ENCODE measurements at places on chromosomes 5 and 9. TPM values are rescaled to one million over a fixed set of nuclear protein-coding genes. Genes with fewer than 3 reads are reported as not detected.
A peak's percentile ranks its signal among the peaks of the same experiment; 100 is the strongest.

CCDC171 gene
- total RNA-seq: 5.4 TPM

PAPPA gene
- total RNA-seq: 13.2 TPM

RBM27 gene
- 23.2 TPM for total RNA-seq

LCN9 gene
- not detected for total RNA-seq

ARHGEF28 gene
- total RNA-seq: 18.0 TPM

SHISAL2B gene
- total RNA-seq: not detected

ANKRD31 gene
- total RNA-seq: 0.24 TPM

FOXD4L5 gene
- total RNA-seq: 0.45 TPM

MUSK gene
- 1.7 TPM for total RNA-seq

C6 gene
- total RNA-seq: 1.7 TPM

SLCO6A1 gene
- total RNA-seq: not detected

CCDC183 gene
- total RNA-seq: 0.45 TPM

PCDHGC5 gene
- 2.8 TPM for total RNA-seq

NUTM2F gene
- not detected for total RNA-seq

LPAR1 gene
- total RNA-seq: 125 TPM

CNTNAP3 gene
- total RNA-seq: 9.3 TPM

TMEM174 gene
- not detected for total RNA-seq

GPR151 gene
- total RNA-seq: 0.10 TPM

DNA sequence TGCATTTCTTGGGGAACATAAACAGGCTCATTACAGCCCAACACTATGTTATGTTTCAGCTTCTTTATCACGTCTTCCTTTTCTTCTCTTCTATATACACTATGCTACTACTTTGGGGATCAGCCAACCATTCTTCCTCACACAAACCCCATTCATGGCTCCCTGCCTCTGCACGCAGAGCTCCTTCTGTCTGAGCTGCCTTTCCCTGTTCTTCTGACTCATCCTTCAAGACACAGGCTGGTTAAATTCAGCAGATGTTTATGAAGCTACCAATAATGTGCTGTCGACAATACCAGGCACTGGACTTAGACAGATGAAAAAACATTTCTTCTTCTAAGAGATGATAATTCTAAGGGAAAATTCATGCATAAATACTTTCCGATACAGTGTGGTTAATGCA, 102.5 kb upstream of the TXNDC8 start:
- no peak for DNase-seq

DNA sequence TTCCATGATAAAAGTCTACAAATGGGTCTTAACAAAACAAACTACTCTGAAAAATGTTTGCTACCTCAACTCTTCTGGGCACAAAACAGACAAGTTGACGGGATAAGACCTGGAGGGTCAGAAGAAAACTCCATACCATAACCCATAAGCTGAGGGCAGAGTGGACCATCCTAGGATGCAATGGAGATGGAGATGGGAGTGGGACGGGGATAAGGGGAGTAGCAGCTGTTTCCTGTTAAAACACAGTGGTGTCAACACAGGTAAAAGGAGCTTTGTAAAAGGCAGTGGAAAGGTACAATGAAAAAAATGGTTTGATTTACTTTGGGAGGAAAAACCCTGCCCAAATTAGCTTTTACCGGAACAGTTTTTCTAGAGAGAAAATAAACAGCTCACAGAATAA, 41.6 kb downstream of the CEMIP2 start:
- DNase-seq: no peak

DNA sequence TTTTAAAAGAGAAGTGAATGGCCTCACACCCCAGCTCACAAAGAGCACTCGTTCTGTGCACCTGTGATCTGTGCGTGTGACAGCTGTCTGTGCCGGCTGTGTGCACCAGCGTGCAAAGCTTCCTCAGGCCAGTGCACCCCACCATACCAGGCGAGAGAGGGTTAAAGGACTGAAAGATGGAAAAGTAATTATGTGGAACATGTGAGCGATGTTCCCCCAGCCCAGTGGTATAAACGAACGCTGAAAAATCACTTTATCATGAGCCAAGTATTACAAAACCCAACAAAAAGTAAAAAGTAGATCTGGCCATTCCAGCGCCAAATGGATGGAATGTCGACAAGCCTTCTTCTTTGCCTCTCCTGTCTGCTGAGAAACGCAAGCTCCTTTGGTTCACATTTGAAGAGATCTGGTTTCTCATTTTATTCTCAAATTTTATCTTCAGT, 53.7 kb downstream of the IPPK start:
- no peak for DNase-seq

GRCh38 chr5:72558383-72558782, 51.2 kb upstream of the ZNF366 start:
- DNase-seq: no peak

DNA sequence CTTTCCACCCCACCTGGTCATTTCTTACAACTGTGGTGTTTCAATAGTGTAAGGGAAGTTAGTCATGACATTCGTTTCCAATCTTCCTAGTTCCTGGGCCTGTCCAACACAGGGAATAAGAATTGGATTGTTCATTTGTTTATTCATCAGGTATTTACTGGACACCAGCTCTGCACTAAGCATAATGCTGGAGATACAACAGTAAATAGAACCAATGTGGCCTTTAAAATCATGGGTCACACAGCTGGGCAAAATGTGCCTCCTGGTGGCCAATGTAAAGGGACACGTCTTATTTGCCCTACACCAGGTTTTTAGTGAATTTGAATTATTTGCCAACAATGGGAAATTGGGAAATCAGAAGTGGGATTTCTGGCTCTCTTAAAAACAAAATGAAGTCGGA, 10.4 kb downstream of the ABLIM3 start:
- DNase-seq: no peak

DNA sequence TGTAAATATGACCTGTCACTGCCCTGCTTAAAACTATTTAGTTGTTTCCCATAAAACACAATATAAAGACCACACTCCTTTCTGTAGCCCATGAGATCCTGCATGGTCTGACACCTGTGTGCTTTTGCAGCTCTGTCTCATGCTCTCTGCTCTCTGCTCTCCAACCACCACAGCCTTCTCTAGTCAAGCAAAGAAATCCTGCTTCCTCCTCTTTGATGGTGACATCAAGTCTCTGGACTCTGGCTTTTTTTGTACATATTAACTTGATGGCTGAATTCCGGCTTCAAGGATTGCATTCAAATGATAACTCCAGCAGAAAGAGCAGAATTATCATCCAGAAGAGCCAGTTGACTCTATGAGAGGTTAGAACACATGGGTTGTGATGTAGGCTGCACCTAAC, 58.2 kb downstream of the CHSY3 start:
- no peak for DNase-seq

DNA sequence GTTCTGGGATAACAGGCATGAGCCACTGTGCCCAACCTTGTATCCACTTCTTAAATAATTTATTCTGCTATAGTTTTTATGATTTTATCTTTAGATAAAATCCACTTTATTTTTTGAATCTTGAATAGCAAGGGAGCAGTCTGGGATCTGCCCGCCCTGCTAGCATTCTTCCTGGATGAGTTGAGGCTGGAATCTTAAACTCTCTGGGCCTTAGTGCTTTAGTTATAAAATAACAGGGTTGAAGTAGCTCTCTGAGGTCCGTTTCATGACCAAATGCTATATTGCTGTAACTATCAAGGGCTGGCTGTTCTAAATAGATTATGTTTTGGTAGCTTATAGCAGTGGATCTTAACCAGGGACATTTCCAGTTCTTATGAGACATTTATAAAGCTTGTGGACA, 20.8 kb downstream of the ACER2 start:
- no peak for DNase-seq

GRCh38 chr5:171295299-171295698, 13.7 kb upstream of the TLX3 start:
- no peak for DNase-seq

GRCh38 chr5:10838038-10838437, 77.0 kb upstream of the DAP start:
- DNase-seq: no peak

GRCh38 chr9:70065572-70065971, 21.9 kb downstream of the MAMDC2 start:
- DNase-seq: no peak

DNA sequence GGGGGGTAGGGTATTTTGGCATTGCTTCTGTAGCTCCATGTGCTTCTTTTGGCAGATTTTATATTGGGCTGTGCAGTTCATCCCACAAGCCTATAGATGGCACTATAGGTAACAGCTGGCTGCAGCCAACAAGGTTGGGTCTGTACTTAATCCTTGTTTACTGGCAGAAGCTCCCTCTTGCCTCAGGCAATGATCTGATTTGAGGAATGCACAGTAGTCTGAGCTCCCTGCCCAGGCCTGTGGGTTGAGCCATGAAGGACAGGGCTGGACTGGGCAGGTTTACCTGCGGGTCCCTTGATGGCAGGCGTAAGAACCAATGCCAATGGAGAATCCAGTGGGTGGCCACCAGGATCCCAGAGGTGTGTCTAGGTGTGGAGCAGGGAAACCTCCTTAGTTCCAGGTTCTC, 11.7 kb upstream of the OR1J2 start:
- no peak for DNase-seq

- no peak for DNase-seq
Observed at GRCh38 chr5:60285910-60286309, 392.4 kb upstream of the PDE4D start.

DNA sequence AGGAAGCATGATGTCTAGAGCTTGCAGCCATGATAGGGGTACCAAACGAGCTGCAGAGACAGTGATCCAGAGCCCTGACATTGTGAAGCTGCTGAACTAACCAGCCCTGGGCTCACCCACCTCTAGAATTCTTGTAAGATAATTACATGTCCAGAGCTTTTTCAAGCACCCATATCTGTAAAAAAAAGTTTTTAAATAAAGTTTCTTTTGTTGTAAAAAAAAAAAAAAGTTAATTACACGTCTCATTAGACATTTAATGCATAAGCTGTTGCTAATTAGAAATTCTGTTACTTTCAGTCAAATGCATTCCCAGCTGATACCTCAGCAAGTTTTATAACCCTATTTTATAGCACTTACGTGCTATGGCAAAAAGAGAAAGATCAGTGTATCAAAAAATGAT, 65.6 kb downstream of the C9orf85 start:
- DNase-seq: no peak

- DNase-seq: no peak
Observed at GRCh38 chr5:6831678-6832671, 118.7 kb downstream of the TENT4A start.

GRCh38 chr5:174693697-174694385, 30.5 kb upstream of the MSX2 start:
- DNase-seq: no peak

- DNase-seq: no peak
Observed at GRCh38 chr5:17396247-17396646, 101.8 kb upstream of the TAF11L2 start.

GRCh38 chr9:127968042-127968441, 12.7 kb downstream of the EEIG1 start:
- no peak for DNase-seq

DNA sequence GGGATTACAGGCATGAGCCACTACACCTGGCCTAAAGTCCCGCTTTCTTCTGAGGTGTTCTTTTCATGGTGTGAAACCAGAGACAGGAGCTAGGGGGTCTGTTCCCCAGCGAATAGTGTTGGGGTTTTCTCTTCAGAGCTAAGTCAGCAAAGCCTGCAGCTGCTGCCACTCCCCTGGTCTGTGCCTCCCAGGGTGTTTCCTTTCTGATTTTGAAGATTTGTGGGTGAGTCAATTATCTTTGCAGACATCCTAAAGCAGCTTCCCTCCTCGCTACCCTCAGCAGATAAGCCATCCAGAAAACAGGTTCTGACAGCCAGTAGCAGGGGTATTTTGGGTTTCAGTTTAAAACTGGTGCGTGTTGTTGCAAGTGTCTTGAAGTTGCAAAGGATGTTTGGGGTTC, 72.0 kb upstream of the IQGAP2 start:
- DNase-seq: no peak

- no peak for DNase-seq
Observed at GRCh38 chr5:176131771-176132170, 106.5 kb upstream of the SIMC1 start.

DNA sequence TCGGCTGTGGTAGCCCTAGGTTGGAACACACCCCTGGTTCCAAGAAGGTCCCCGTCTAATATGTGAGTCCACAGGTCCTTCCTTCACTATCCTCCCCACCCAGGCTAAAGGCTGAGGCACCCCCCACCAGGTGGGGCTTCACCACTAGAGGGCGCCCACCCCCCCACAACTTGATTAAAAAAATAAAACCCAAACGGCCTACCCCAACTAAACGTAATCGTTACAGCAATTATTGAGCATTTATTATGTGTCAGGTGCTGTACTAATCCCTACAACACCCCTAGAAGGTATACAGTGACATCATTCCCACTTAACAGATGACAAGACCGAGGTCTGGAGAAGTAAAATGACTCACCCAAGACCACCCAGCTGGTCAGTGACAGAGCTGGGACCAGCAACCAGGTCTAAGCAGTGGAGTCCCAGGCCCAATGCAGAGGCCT, 65.0 kb downstream of the FGF18 start:
- DNase-seq: no peak

GRCh38 chr9:70006306-70006705, 37.3 kb upstream of the MAMDC2 start:
- DNase-seq: no peak

- DNase-seq: no peak
Observed at GRCh38 chr9:93308158-93308602, 124.2 kb downstream of the WNK2 start.

DNA sequence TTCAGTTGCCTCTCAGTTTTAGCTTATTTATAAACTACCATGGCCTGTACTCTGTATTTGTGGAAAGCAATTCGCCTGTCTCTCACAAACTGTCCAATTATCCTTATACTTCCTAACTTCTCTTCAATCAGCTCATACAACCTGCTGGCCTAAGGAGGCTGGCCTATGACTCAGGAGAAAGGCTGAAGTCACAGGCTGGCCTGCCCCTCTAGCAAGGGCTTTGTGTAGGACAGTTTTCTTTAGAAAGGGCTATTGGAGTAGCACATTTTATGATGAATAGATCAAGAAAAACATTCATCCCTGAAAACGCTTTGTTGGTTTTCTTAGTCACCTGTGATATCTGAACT, 988.7 kb upstream of the ARRDC3 start:
- no peak for DNase-seq

- no peak for DNase-seq
Observed at GRCh38 chr5:54579591-54580295, 62.2 kb downstream of the SNX18 start.

DNA sequence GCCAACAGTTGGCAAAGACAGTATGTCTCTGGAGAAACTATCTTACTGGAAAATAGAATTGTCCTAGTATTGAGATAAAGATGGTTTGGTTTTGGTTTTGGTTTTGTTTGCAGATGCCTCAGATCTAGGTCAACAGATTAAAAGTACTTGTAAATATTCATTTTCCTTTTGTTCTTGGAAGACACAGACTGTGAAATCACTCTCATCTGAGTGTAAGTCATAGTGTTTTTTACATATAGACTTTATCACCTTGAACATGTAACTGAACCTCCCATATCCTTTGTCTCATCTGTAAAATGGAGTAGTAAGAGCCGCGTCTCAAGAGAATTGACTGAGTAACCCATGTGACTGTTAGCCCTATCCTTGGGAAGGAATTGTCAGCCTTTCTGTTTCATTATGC, 34.3 kb downstream of the MAP3K1 start:
- no peak for DNase-seq

GRCh38 chr5:135069016-135069770, 35.2 kb upstream of the PITX1 start:
- peak; percentile 44 for DNase-seq

- DNase-seq: no peak
Observed at GRCh38 chr9:11551106-11551505, 938.3 kb upstream of the PTPRD start.

GRCh38 chr5:159522841-159523240, 192.6 kb upstream of the IL12B start:
- no peak for DNase-seq

Measured in aorta (tissue), 5 donors.